ENCODE measurements at places on chromosomes 12 and 14.

DNA sequence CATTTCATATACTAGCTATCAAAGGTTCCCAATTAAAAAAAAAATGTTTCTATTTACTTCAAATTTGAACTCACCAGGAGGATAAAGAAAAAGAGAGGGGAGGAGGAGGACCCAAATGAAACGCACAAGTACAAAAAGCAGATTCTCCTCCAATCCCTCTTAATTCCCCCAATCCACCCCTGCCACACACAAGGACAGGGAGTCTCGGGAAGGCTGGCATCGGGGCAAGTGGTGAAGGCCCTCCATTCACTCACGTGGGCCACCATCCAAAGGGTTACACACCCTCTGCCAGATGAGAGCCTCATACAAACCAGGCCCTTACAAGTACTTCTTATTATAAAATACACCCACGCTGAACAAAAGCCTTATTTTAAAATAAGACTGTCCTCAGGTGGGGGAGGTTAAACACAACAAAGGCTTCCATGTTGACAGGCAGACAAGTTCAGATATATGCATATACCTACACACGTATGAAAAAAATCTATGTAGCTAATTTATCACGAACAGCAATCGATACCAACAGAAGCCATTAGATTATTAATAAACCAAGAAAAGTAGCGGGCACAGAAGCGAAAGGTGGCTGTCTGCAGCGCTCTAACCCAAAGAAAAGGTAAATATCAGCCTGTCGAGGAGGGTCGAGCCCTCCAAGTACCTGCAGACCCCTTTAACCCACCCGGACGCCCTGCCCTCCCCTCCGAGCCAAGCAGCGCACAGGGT is 1.5 kb downstream of the ATP2B1 start:
- DNase-seq = peak; percentile 17

GRCh38 chr12:19036673-19037357 is 92.7 kb upstream of the PLEKHA5 start:
- no peak for DNase-seq

- DNase-seq = no peak
Observed at GRCh38 chr12:31267966-31268365, 58.0 kb downstream of the SINHCAF start.

GRCh38 chr12:3747543-3747942 is 5.4 kb downstream of the CRACR2A start:
- DNase-seq = no peak

DNA sequence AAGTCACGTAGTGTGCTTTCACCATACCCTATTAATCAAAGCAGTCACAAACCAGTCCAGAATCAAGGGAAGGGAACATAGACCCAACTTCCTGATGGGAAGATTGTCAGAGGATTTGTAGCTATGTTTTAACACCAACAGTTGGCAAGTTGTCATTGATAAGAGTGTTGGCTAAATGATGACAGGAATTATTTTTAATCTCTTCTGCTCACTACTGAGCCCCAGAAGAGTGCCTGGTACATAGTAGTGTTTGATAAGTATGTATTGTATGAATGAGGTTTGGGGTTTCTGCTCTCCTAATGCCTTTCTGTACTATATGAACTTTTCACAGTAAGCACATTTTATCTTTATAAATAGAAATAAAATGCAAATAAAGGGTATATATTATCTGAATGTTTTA is 14.7 kb downstream of the HCFC2 start:
- DNase-seq = no peak

GRCh38 chr12:46227616-46228015 is 41.2 kb downstream of the SLC38A1 start:
- no peak for DNase-seq

- DNase-seq = no peak
Observed at GRCh38 chr14:104547998-104548700, 31.4 kb upstream of the C14orf180 start.

- no peak for DNase-seq
Observed at GRCh38 chr14:30698463-30698862, 76.3 kb downstream of the SCFD1 start.

DNA sequence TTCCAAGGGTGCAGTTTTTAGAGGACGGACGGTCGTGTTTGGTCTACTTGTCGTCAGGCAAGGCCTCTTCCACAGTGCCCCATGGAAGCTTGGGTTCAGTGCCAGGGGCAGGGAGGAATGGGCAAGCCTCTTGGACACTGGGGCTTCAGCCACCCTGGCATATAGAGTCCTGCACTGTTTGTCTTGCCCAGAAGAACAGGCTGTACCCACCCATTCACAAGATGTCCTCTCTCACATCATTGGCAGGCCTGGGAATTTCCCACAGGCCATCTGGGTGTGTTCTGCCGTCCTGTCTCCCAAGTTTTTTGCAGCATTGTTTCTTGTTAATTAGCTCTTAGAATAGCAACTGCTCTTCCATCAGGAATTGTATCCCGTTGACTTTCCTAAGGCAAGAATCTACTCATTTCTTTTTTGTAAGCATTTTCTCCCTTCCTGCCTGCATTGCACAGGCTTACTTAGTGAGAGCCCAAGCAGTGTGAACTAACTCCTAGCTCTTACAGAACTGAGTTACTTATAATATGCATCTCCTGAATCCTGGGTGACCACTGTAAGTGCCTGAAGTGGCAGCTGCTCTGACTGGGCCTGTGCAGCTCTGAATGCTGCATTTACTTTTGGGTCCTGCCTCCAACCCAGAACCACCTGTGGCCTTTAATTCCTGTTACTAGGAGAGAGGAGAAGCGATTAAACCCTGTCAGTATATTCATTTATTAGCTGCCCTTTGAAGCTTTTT is 149.4 kb upstream of the HIF1A start:
- DNase-seq = no peak

- no peak for DNase-seq
Observed at GRCh38 chr14:30162066-30162465, 234.4 kb upstream of the PRKD1 start.

DNA sequence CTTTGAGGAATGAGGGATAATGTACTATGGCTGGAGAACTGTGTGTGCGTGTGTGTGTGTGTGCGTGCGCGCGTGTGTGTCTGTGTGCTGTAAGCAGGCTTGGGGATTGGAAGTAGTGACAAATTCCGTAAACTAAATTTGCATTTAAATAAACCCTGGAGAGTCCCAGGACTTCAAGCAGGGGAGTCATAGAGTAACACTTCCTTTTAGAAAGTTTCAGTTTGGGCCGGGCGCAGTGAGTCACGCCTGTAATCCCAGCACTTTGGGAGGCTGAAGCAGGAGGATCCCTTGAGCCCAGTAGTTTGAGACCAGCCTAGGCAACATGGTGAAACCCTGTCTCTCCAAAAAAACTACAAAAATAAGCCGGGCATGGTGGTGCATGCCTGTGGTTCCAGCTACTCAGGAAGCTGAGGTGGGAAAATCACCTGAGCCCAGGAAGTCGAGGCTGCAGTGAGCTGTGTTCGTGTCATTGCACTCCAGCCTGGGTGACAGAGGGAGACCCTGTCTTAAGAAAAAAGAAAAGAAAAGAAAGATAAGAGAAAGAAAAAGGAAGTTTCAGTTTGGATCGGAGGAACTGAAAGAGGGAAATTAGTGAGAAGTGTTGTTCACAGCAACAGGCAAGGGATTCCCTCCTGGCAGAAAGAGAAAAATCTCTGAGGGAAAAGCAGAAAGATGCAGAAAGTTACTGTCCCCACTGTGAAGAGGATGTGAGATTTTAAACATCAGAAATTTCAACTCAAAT is 222.7 kb upstream of the SOX5 start:
- no peak for DNase-seq

- DNase-seq = no peak
Observed at GRCh38 chr14:89029961-89030694, 205.7 kb downstream of the TTC8 start.

GRCh38 chr14:51139121-51139681 is 44.3 kb upstream of the TRIM9 start:
- DNase-seq = no peak

- no peak for DNase-seq
Observed at GRCh38 chr12:56530390-56531055, 8.9 kb downstream of the RBMS2 start.

DNA sequence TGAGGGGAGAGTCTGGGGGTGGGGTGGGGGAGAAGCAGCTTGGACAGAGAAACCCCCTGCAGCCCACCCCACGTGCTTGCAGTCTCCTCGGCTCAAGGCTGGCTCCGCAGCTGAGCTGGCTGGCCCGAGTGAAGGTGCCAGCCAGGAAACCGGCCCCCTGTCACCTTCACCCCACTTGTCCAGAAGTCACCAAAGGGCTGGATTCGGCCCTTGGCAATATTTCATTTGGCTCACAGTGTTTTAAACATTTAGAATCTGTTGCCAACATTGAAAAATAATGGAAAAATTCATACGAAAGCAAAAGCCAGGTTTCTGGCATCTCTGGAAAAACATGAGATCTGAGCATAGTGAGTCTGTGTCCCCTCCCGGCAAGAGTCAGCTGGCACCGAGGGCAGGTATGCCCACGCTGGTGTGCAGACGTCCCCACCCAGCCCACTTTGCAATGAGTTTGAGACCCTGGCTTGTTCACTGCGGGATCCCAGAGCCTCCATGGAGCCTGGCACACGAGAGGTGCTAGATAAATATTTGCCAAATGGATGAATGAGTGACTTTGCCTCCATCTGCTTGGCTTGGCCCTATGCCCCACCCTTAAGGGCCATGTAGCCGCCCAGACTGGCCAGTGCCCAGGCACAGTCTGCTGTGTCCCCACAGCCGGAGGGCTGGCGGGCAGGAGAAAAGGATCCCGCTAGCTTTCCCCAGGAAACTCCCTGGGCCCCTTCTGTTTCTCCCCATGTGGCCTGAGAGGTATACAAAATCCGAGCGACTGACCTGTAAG is 18.2 kb downstream of the MSI1 start:
- no peak for DNase-seq

DNA sequence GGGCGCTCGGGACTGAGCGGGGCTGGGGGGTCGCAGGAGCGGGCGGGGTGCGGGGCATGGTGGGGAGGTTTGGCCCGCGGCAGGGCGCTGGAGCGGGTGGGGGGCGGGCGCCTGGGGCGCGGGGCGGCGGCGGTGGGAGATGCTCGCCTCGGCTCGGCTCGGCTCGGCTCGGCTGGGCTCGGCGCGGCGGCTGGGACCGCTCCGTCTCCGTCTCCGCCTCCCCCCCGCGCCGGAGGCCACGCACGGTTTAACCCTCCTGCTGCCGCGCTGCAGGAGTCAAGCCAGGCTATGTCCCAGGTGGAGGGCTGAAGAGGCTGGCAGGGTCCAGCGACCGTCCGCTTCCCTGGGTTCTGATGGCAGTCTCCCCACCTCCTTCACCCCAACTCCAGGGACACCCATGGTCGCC is at the start of gene PIANP:
TSS of gene PIANP (minus strand) at position 170 of the 406 bp plus-strand sequence. CDS start 2,754 bp downstream, outside the sequence.
- DNase-seq = peak; percentile 23

GRCh38 chr14:102905116-102906108 is 17.1 kb upstream of the AMN start:
- DNase-seq = no peak

- no peak for DNase-seq
Observed at GRCh38 chr14:33451211-33451610, 499.7 kb downstream of the EGLN3 start.

GRCh38 chr14:68757618-68758081 is 35.2 kb downstream of the ZFP36L1 start:
- DNase-seq = no peak

DNA sequence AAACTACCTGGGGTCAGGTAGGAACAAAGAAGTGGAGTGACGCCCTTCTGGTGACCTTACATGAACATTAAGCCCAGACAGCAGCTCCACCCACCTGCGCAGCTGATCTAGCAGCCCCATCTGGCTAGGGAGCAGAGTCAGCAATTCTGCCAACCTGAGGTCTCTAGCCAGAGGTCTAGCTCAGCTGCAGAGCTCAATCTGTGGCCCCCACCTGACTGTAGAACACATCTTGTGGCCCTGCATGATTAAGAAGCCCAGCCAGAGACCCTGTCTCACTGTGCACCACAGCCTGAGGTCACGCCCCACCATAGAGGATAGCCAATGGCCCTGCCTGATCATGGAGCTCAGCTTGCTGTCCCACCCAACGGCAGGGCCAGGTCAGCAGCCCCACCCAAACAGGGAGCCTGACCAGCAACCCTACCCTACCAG is 50.6 kb upstream of the HIGD1C start:
- DNase-seq = no peak

DNA sequence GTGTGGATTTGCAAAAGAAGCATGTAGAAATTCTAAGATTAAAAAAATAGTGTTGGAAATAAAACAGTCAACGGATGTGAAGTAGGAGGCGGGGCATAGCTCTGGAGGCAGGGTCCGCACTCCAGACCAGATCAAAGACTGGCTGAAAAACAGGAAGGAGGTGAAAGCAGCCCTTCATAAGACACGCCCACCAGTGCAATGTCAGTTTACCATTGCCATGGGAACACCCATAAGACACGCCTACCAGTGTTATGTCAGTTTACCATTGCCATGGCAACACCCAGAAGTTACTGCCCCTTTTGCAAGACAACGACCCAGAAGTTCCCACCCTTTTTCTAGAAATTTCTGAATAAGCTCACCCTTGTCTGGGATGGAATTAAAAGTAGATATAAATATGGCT is 87.1 kb downstream of the FZD10 start:
- no peak for DNase-seq

DNA sequence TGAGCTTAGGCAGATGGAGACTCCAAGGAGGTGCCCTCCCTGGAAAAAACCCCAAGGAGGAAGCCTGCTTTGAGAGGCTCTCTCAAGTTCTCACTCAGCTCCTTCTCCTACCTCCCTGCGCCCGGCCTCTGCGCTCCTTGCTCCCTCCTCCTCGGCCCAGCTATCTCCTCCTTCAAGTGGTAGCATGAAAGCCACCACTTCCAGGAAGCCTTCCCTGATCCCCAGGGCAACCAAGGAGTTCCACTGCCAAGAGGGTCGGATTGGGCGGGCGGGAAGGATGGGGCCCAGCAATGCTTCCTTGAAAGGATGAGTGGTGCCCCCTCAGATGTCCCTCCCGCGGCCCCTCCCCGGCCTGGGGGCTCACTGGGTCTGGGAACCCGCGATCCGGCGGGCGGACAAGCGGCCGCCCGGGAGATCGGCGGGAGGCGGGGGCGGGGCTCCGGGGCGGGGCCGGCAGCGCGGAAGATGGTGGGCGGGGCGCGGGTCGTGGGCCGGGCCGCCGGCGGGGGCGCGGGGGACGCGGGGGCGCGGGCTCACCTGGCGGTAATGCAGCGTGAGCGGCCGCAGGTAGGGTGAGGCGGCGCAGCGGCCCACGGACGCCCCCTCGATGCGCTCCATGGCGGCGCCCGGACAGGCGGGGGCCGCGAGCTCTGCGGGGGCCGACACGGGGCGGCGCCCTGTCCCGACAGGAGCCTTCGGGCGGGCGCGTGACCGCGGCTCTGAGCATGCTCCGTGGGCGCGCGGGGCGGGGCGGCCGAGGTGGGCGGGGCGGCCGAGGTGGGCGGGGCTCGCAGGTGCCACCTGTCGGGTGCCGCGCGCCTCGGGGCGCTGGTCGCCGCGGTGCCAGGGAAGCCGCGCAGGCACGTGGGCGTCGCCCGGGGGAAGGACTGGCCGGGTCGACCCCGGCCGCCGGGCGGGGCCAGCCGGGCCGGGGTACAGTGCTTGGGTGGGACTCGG is at the start of gene NUDT14:
TSS of gene NUDT14 (minus strand) at position 721 of the 957 bp plus-strand sequence. CDS start at position 618, 103 bp downstream.
- DNase-seq = no peak

GRCh38 chr12:16606991-16607390 is 1.0 kb upstream of the LMO3 start:
- DNase-seq = no peak

GRCh38 chr12:30783946-30784345 is 29.2 kb upstream of the CAPRIN2 start:
- no peak for DNase-seq

GRCh38 chr14:104442631-104443390 is 136.8 kb upstream of the C14orf180 start:
- no peak for DNase-seq

All from neuronal stem cell (in vitro differentiated cells).